MV-4-11 (cell line): ENCODE measurements at places on chromosomes 2 and 18.

DNA sequence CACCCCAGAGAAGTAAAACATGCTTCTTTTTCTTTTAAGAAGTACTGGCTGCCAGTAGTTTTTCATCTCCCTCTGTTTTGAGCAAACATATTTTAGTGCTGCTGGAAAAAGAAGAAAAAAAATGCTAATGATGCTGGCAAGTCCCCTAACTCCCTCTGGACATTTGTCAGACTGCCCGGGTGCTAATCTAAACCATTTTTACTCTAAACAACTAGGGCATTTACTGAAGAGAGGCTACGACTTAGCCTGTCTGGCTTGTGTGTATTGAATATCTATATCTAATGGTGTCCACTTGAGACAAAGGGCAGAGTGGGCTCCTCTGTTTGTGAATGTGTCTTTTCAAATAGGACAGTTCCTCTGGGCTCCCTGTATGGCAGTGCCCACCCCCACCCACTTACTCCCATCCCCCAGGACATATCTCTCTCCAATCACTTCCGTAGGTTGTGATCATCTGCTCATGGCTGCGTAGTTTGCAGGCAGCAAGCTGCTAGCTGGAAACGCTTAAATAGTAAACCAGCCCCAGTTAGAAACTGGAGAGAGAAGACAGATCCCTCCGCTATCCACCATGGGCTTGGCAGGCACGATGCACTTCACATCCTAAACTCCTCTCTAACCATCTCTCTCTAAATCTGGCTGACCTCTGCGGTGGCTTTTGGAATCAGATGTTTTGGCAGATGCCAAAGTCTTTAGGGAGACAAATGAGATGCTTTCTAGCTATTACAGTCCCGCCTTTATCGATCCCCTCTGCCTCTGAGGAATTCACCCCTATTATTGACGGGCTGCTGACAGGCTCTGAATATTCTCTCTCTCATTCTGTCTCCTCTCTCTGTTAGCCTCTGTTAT lies 58.3 kb downstream of the DOCK10 start:
- DNase-seq, result no peak

GRCh38 chr18:44123743-44124142 lies 556.9 kb upstream of the SETBP1 start:
- no peak for DNase-seq

GRCh38 chr18:66754335-66754734 lies 150.4 kb upstream of the CDH19 start:
- DNase-seq, result no peak

DNA sequence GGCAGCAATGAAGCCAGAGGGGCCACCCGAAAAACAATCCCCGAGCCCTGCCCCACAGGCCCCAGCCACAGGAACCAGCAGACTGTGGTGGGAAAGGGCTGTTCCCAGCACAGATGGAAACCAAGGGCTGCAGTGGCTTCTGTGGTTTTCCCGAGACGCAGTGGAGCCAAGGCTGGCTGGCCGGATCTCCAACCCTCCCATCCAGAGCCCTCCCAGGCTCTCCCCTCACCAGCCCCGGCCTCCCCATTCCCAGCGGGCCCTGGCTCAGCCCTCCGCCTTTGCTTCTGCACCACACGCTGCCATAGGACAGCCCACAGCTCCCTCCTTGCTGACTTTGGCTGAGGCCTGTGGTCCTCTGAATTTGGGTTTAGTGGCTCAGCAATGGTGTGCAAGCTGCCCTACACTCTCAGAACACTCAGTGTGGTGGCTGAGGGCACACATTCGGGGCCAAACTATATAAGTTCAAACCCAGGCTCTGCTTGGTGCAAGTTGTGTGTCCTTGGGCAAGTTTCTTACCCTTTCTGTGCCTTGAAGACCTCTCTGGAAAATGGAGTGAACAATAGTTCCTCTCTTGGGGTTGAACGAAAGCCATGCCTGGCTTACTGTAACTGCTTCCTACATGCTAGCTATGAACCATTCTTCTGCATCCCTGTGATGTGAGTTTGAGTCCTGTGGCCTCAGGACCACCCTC lies 200.1 kb downstream of the SMAD7 start:
- DNase-seq, result peak; percentile 45

- DNase-seq, result no peak
Measured at GRCh38 chr2:23587341-23587880, 202.4 kb downstream of the KLHL29 start.

GRCh38 chr2:33491441-33492084 lies 15.1 kb downstream of the RASGRP3 start:
- DNase-seq, result no peak

DNA sequence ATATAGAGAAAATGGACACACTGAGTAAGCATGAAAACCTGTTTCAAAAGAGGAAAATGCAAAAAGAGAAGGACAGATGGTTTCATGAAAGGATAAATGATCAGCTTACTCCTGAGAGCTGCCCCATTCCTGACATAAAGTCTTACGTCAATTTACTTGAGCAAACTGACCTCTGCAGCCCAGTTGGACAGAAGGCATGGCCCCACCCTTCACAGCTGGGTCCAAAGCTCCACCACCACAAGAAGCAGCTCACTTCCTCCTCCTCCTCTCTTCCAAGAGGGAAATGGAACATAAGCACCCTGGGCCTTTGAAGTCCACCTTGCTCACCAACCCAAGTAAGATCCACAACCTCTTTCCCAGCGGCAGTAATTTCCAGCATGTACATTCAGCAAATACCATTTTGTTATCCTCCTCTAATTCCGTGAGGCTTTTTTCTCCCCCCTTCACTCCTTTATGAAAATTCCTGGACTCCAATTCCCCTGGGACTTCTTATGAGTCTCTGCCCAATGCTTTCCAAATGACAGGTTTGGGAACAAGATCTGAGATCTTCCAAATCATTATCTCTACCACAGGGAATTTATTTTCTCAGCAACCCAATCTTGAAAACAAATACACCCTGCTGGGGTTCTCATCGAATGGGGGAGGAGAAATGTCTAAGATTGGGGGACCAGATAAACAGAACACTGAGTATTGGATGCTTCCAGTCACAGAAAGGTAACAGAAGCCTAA lies 10.1 kb downstream of the COL4A4 start:
- DNase-seq, result peak; percentile 34
